ENCODE measurements at places on chromosomes 16 and 17. TPM values are rescaled to one million over a fixed set of nuclear protein-coding genes. Genes with fewer than 3 reads are reported as not detected.

IKZF3 gene
- total RNA-seq: 5.8 TPM

PPM1E gene
- total RNA-seq: 0.17 TPM

CFAP97D1 gene
- total RNA-seq: not detected

DNA sequence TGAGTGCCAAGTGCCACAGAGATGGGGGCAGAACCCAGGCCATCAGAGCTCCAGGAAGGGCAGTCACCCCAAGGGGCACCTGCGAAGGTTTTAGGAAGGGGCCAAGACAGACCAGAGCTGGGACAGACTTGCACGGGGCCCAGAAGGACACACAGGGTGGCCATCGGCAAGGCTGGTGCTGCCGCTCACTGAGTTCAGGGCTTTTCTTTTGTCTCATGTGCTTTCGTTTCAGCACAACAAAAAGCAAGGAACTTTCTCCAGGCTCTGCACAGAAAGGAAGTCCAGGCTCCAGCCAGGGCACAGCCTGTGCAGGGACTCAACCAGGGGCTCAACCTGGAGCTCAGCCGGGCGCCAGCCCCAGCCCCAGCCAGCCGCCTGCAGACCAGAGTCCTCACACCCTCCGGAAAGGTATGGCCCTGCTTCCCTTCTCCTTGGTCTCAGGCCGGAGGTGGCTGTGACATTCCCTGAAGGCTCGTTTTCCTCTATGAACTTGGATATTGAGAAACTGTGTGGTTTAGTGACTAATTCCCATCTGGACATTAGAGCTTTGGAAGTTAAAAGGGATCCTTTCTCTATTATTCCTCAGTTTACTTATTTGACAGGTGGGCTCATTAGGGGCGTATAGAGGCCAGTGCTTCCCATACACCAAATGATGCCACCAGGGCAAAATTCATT lies 37.9 kb downstream of the ELAC2 start:
- DNase-seq: no peak

- no peak for DNase-seq
Observed at GRCh38 chr17:40862985-40863733, 3.9 kb downstream of the KRT12 start.
